ENCODE measurements at places on chromosomes 2 and 18. TPM values are rescaled to one million over a fixed set of nuclear protein-coding genes. Genes with fewer than 3 reads are reported as not detected.

- H3K27me3 ChIP-seq: no peaks in the 10 kb centered on the region
- no peak overlapping the region for H3K27ac ChIP-seq
- no peak overlapping the region for H3K4me3 ChIP-seq
- peaks cover 16% of the 10 kb centered on the region for H3K4me1 ChIP-seq
- no peak for DNase-seq
Observed at GRCh38 chr18:45012286-45012685, 331.6 kb downstream of the SETBP1 start.

The ARHGEF4 gene
- total RNA-seq: 0.30 TPM

DNA sequence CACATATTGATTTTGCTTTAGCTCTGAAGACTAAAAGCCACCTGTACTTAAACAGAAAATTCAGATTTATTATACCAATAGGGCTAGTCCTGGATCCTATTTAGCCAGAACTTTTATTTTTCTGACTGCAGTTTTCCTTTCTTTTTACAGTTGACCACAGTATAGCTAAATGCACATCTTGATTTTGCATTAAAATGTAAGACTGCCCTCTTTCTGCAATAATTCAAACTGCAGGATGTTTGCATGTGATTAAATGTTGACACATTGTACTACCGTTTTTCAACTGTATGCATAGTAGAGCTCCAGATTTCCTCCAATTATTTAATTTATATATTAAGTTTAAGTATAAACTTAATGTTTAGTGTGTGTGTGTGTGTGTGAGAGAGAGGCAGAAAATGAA is 1262.9 kb downstream of the SUCLG1 start:
- no peaks in the 10 kb centered on the region for H3K4me1 ChIP-seq
- H3K4me3 ChIP-seq: no peak overlapping the region
- no peaks in the 10 kb centered on the region for H3K36me3 ChIP-seq
- no peak overlapping the region for H3K27ac ChIP-seq
- no peaks in the 10 kb centered on the region for H3K27me3 ChIP-seq

DNA sequence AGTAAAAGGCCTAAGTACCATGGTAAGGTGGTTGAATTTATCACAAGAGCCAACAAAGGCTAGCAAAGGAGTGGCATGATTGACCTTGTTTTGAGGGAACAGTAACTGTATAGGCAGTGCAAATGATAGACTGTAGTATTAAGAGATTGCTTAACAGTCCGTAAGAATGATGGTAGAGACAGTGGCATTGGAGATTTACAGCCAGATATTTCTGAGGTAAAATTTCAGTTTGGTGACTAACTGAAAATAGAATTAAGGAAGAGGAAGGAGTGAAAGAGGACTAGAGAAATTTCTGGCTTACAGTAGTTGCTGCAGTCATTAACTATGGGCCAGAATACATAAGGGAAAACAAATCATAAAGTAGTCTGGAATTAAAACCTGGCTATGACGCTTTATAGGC is 4.4 kb upstream of the BAZ2B start:
- H3K4me3 ChIP-seq: no peak overlapping the region
- H3K4me1 ChIP-seq: peaks cover 4% of the 10 kb centered on the region
- no peak overlapping the region for H3K27ac ChIP-seq
- no peak for DNase-seq
- no peaks in the 10 kb centered on the region for H3K36me3 ChIP-seq

All from activated CD4-positive, alpha-beta memory T cell treated with anti-CD3 and anti-CD28 coated beads, Interleukin-2, amount 10 ng/mL, durations not matched to agents 7 days and 5 days (primary cell).